Activated B cell treated with CpG ODN at 0.5 μM for 24 hours (primary cell): ENCODE measurements at places on chromosomes 6 and 20. TPM values are rescaled to one million over a fixed set of nuclear protein-coding genes. Genes with fewer than 3 reads are reported as not detected.
A peak's percentile ranks its signal among the peaks of the same experiment; 100 is the strongest.

COL19A1 gene
- total RNA-seq = 41.9 and 54.4 TPM in 2 replicates

SOX18 gene
- not detected in 2 replicates for total RNA-seq

EMILIN3 gene
- total RNA-seq = not detected in 2 replicates

HLA-G gene
- total RNA-seq = 5.4 and 8.5 TPM in 2 replicates

C6orf15 gene
- not detected in 2 replicates for total RNA-seq

ADAT2 gene
- total RNA-seq = 22.4 and 30.2 TPM in 2 replicates

MAP7 gene
- 0.35 and 0.56 TPM in 2 replicates for total RNA-seq

GPR63 gene
- 0.02 and 0.11 TPM in 2 replicates for total RNA-seq

SIRPA gene
- 10.1 and 10.2 TPM in 2 replicates for total RNA-seq

HDGFL1 gene
- total RNA-seq = not detected in 2 replicates

PLCB4 gene
- total RNA-seq = not detected in 2 replicates

KCNK16 gene
- not detected in 2 replicates for total RNA-seq

- no peak for DNase-seq
These were observed 371.1 kb upstream of the POU3F2 start for GRCh38 chr6:98463038-98464000.

GRCh38 chr6:122730775-122731386, 48.6 kb upstream of the FABP7 start:
- DNase-seq = no peak

DNA sequence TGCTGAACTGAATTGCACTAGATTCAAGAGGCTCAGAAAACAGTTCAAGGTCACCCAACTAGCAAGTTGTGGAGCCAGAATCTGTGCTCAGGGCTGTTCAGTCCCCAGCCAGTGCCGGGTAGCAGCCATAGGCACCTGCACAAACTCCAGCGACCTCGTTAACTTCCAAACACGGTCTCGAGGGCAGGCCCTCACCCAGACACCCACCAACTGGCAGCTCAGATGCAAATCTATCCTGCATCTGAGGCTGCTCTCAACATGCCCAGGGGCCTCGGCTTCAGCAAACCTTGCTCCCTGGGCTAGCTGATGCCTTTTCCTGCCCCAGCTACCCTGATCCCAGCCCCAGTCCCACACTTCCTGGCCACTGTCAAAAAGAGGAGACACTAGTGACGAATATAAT, 3.7 kb downstream of the JPH2 start:
- no peak for DNase-seq

- DNase-seq = no peak
These were observed 5.0 kb upstream of the ADTRP start for GRCh38 chr6:11783524-11784064.

DNA sequence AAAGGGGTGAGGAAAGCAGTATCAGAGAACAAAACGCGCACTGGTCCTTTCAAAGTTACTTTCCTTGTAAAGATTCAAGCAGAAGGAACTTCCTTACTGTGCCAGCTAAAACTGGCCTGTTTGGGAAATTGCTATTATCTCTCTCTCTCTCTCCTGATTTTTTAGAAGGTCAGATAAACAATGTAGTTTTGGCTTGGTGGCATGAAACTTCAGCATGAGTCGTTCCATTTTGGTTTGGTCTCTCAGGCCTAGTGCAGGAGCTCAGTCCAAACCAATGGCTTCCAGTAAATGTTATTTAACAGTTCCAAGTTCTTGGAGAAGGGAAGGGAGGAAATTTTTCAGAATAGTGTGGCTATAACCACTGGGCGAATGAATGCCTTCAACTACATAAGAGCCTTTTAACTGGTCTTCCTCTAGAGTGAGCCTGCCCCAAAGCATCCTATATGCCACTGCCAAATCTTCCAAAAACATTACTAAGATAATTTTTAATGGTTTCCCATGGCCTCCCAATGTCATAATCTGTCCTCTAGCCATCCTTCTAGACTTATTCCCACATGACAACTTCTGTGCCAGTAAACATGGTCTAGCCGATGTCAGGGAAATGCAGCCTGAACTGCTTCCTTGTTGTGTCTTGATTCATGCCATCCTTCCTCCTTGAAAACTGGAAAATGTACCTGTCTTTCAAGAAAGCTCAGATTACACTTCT, 9.1 kb upstream of the SNX9 start:
- no peak for DNase-seq

GRCh38 chr6:79763301-79763700, 132.2 kb downstream of the SH3BGRL2 start:
- DNase-seq = no peak

DNA sequence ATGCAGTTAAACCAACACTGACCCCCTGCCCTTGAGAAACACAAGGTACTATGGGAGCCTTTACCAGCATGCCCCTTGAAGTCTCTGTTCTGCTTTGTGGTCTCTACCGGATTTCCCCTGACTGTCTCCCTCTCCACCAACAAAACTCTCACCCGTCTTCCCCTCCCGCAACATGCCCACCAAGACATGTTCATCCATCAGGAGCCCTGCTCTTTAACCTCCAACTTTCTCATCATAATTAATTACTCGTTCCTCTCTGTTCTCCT, 1.1 kb downstream of the ZNF165 start:
- no peak for DNase-seq

- DNase-seq = no peak
These were observed 38.0 kb downstream of the MACROD2 start for GRCh38 chr20:14033310-14033709.

DNA sequence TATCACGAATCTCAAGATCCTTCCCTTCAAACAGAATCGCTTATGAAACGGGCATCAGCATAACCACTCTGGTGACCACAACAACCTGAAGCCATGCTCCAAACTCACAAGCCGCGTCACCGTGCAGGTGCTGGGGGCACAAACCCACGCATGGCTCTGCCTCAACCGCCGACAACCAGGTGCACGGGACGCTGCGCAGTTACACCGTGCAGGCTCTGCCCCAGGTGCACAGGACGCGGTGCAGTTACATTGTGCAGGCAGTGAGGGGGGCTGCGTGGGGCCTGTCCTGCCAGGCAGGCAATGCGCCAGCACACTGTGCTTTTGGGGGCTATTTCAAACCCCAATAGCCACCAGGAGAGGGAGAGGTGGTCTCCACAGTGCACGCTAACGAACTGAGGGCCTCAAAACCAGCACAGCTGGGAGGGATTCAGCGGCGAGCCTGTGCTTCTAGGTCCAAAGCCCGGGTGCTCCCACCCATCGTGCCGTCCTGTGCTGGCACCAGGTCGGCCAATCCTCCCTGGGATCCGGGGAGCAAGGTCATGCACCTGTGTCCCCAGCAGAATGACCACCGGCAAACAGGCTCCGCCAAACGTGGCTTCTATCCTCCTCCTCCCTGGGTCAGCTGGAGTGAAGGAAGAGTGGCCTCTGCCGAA, 35.8 kb downstream of the ZBTB46 start:
- no peak for DNase-seq

DNA sequence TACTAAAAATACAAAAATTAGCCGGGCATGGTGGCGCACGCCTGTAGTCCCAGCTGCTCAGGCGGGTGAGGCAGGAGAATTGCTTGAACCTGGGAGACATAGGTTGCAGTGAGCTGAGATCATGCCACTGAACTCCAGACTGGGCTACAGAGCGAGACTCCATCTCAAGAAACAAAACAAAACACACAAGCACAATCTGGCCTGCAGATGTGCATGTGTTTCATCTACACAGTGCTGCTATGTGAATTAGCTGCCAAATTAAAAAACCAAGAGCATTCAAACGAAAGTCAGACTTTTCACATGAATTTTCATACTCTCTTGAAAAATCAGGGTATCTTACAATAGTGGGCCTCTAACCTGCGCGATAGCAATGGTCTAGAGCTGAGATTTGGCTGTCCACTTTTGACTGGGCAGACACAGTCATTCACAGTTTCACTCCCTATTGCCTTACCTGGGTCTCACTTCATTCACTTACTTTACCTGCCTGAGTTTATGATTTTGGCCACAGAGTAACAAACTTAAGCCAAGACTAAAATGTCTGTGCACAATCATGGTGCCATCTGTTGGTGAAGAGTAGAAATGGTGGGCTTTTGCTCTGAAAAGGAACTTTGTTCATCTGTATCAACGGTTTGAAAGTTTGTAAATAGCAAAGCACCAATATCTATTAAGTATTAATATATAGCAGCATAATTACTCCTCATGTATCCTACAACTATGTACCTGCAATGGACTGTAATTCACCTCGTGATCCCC, 138.5 kb upstream of the UST start:
- no peak for DNase-seq

DNA sequence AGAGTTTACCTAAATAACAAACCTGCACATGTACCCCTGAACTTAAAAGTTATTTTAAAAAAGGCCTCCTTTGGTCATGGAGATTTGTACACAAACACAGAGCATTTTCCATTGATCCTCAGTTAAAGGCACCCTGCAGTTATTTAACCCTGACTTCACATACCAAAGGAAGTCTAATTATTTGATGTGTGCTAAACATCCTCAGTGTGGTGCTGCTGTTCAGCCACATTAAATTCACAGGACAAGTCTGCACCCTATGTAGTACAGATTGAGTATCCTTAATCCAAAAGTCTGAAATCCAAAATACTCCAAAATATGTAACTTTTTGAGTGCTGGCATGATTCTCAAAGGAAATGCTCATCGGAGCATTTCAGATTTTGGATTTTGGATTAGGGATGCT, 21.4 kb downstream of the KCNQ5 start:
- no peak for DNase-seq

DNA sequence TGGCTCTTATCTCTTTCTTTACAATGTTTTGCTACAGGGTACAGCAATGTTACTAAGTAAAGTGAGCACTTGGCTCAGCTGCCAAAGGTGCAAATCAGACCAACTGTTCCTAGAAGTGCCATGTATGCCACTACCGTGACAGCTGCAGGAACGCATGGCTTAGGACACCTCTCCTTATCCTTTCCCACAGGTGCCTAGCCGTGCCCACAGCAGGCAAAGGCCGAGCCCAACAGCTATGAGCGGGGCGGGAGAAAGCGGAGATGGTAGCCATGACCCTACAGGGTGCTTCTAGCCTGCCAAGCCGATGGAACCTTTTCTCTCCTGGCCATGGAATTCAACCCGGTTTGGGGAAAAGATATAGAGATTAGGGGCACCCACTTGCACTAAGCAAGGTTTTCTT, 97.1 kb downstream of the FAXC start:
- DNase-seq = no peak

GRCh38 chr20:52025938-52026337, 165.6 kb downstream of the ZFP64 start:
- DNase-seq = no peak

DNA sequence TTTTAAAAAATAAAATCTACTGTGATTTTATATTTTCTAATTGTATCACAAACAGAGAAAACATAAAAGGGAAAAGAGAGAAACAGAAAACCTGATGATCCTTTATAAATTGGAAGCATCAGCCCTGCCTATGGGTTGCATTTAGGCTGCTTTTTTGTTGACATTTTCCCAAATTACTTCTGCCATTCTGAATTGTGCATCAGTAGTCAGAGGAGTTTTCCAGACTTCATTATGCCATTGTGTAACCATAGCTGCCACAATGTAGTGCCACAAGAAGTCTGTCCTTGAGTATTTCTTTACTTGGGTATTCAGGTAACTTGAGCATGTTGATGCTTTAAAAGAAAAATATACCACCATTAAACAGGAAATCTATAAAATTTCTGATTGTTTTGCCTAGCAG, 130.3 kb downstream of the HACE1 start:
- DNase-seq = no peak

- no peak for DNase-seq
These were observed 28.4 kb downstream of the ARHGAP40 start for GRCh38 chr20:38629979-38630378.

DNA sequence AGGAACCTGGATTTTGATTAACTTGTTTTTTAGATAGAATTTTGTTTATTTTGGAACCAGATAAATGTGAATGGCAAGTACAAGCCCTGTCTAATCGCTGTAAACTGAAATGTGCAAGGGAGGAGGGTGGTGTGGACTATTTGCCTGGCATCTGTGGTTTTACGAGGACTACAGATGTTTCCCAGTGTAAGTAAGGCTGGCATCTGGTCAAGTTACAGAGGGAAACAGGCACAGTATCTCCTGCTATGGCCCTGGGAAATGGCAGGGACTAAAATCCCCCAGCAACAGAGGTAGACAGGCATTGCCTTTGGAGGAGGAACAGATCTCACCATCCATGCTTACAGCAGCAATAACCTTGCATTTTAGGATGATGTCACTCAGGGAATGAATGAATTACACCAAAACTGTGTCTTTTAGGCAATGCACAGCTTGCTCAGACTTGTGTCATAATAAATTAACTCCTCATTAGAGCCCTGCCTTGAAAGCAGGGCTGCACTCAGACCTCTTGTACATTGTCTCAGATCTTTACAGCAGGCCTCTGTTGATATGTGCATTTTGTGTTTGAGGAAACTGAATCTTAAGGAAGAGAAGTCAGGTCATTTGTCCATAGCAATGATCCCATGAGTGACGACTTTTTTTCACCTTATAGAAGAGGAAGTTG, 96.2 kb downstream of the TCP11 start:
- no peak for DNase-seq

- peak; percentile 37 for DNase-seq
These were observed 45.3 kb downstream of the SMLR1 start for GRCh38 chr6:130872250-130873095.

- DNase-seq = no peak
These were observed 24.5 kb downstream of the TOX2 start for GRCh38 chr20:43938932-43939761.

DNA sequence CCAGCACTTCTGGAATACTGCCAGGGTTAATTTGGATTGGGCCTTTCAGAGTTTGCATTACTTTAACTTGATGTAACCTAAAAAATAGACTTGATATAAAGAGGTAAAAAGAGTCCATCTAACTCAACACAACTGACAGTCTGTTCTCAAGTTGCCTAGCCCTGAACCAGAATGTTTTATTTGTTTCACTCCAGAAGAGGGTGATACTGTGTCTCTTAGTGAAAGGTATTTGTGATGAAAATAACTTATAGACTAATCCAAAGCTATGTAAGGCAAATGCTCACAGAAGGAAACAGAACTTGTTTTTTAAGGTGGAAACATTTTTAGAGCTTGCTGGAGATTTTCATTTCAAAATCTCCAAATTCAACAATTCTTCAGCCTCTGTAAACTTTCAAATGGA, 469.1 kb upstream of the RUNX2 start:
- no peak for DNase-seq

DNA sequence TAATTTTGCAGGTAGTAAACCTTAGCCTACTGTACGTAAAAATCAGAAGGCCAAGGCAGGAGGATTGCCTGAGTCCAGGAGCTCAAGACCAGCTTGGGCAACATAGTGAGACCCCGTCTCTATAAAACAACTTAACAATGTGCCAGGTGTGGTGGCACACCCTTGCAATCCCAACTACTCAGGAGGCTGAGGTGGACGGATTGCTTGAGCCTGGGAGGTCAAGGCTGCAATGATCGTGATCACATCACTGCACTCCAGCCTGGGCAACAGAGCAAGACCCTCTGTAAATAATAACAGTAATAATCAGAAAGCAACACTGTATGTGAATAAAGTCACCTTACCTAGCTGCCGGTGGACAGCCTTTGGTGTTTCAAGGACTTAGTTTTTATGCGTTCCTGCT, 48.9 kb downstream of the MTHFD1L start:
- no peak for DNase-seq

DNA sequence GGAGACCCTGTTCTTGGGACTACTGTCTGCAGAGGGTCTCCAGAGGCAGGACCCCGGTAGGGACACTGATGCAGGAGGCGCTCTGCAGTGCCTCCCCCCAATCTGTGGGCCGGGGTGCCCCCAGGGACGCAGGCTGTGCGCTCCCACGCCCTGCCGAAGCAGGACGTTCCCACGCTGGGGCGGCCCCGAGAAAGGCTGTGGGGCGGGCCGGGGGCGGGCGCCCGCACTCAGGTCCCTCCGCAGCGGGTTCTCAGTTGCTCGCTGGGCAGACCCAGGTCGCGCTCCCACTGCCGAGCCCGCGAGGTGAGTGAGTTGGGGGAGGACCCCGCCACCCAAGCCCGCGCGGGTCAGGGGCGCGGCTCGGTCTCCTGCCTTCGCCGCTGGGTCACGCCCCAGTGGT, at the start of gene COX4I2:
COX4I2 (plus strand) TSS at position 253 of the 400 bp plus-strand sequence. CDS start 1,106 bp downstream, outside the sequence.
- no peak for DNase-seq
